ENCODE measurements at places on chromosomes 3 and 15. TPM values are rescaled to one million over a fixed set of nuclear protein-coding genes. Genes with fewer than 3 reads are reported as not detected.

DNA sequence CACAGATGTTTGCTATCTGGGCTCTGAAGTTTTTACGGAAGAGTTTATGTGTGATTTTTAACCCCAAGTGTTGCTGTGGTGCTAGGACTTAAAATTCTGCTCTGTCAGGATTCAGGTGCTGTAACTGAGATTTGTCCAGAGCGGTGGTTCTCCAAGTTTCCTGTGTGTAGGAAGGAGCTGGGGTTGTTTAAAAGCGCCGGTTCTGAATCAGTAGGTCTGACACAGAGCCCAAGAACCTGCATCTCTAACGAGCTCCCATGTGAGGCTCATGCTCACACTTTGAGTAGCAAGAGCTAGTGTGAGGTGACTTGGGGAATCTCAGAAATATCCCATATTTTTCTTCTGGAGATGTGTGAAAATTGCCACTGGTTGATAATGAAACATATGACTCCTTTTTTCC is 325.5 kb downstream of the SATB1 start:
- no peak for DNase-seq

DNA sequence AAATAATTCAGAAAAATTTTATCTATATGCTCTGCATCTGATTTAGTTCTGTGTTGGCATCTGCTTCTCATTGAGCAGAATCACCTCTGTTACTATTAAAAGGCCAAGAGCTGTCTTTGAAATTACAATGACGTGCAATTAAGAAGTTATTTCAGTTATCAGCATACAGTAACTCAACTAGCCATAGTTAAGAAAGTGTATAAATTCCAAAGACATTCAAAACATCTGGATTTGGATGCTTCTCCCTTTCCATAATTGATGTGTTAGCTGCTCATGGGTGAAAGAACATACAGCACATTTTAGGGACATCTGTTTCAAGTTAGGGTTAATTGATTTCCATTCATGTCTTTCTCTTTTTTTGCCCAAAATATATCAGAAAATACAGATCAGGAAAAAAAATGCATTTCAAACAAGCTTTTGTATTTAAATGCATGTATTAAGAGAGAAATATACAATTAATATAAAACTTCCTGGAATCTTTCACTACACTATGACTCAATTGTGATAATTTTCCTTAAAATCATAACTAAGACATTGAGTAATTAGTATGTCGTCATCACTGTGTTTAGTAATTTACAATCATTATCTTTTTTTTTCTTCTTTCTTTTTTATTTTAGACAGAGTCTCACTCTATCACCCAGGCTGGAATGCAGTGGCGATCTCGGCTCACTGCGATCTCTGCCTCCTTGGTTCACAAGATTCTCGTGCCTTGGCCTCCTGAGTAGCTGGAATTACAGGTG is 82.7 kb upstream of the MBNL1 start:
- no peak for DNase-seq

Gene TM4SF4
- total RNA-seq = not detected

DNA sequence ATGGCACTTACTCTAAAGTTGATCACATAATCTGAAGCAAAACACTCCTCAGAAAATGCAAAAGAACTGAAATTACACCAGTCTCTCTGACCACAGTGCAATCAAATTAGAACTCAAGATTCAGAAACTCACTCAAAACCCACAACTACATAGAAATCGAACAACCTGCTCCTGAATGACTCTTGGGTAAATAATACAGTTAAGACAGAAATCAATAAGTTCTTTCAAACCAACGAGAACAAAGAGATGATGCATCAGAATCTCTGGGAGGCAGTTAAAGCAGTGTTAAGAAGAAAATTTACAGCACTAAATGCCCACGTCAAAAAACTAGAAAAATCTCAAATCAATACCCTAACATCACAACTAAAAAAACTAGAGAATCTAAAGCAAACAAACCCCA is 227.2 kb downstream of the CTNNB1 start:
- DNase-seq = no peak

Gene CHCHD4
- total RNA-seq = 7.5 TPM

GRCh38 chr15:70812827-70813364 is 41.1 kb downstream of the LARP6 start:
- no peak for DNase-seq

DNA sequence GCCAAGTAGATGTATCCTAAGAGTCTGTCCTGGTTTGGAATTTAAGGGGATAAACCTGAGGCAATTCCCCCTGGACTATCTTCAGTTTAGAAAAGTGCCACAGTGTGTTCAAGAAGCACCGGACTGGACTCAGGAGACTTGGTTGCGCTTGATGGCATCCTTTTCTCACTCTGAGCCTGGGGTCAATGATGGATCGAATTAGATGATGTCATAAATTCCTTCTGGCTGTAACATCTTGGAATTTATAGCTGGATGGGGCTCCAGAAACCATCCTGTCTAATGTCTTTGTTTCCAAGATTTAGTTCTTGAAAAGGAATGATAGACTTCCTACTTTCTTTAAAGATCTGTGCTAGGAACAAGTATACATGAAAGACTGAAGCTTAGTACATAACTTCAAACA is 280.6 kb downstream of the LPP start:
- DNase-seq = no peak

DNA sequence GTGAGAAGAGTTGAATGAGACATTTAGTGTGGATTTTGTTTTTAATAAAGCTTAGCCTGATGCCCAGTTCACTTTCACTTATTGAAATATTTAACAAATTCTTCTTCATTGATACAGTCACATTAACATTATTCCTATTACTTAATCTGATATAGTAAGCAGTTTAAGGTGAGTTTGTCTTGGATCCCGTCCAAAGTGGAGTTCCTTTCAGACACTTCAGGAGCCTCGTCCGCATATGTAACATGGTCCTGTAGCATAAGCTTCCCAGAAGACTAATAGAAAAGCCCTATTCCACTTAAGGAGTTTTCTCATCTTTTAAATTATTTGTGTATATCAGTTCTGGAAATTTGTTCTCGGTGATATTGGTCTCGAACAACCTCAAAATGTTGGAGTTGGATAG is 39.7 kb upstream of the MLF1 start:
- DNase-seq = no peak

DNA sequence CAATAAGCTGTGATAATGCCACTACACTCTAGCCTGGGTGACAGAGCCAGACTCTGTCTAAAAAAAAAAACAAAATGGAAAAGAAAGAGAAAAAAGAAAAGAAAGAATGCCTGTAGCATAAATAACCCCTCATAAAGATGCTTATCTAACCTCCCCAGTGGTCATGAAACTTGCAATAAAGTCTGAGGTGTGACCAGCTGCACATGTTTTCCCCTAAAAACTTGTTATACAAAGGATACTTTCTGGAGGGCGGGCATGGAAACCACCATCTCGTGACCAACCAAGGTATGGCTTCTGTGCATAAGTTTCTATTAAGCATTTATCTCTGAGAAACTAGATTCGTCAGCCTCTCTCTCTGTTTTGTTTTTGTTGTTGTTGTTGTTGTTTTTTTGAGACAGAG is 21.8 kb downstream of the CCDC32 start:
- DNase-seq = no peak

Data from CD4-positive, alpha-beta memory T cell (primary cell).